ENCODE measurements at places on chromosomes 11 and 22. TPM values are rescaled to one million over a fixed set of nuclear protein-coding genes. Genes with fewer than 3 reads are reported as not detected.

Gene SLC43A1
- 6.4 TPM for total RNA-seq

Gene OR8A1
- total RNA-seq: not detected

Gene PATE2
- not detected for total RNA-seq

Gene AMOTL1
- total RNA-seq: 47.2 TPM

Gene RANGAP1
- 88.2 TPM for total RNA-seq

Gene BCO2
- total RNA-seq: 2.7 TPM

Gene MN1
- total RNA-seq: 6.9 TPM

Gene RPLP2
- 477 TPM for total RNA-seq

Gene SCGB1A1
- total RNA-seq: 6.6 TPM

Gene CABP4
- not detected for total RNA-seq

Gene ZNF215
- 2.4 TPM for total RNA-seq

Gene TRIM6
- 1.7 TPM for total RNA-seq

- no peak overlapping the region for H3K4me3 ChIP-seq
- H3K27me3 ChIP-seq: no peaks in the 10 kb centered on the region
- no peak overlapping the region for H3K27ac ChIP-seq
Measured at GRCh38 chr11:128146926-128147605, 440.3 kb downstream of the ETS1 start.

DNA sequence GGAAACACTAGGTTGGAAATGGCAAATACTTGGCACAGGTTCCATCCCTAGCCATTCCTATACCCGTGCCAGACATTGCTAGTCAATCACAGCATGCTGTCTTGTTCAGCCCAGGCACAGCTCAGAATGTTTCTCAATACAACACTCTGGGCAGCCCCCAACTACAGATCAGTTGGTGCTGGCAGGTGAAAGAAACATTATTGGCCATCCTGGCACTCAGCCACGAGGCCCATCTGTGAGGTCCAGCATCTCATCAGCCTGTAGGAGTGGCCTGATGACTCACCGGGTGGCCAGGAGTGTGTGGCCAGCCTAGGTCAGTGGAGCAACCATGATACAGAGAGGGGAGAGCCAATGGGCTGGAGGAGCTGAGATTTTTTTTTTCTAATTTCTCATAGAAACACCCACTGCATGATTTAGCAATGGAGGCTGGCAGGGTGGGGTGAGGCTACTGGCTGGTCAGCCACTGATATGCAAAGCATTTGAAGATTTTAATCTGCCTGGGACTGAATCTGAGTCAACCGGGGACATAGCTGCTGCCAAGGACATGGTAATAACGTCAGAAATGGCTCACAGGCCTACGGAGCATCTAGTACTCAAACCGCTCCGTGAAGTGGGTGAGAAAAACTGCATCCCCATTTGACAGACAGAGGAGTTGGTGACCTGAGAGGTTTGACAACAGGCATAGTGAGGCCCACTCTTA lies 5.4 kb downstream of the MYO18B start:
- no peaks in the 10 kb centered on the region for H3K4me1 ChIP-seq
- peaks cover 4% of the 10 kb centered on the region for H3K27me3 ChIP-seq
- H3K27ac ChIP-seq: peak overlapping the region; percentile 44
- no peaks in the 10 kb centered on the region for H3K36me3 ChIP-seq
- H3K4me3 ChIP-seq: no peak overlapping the region

DNA sequence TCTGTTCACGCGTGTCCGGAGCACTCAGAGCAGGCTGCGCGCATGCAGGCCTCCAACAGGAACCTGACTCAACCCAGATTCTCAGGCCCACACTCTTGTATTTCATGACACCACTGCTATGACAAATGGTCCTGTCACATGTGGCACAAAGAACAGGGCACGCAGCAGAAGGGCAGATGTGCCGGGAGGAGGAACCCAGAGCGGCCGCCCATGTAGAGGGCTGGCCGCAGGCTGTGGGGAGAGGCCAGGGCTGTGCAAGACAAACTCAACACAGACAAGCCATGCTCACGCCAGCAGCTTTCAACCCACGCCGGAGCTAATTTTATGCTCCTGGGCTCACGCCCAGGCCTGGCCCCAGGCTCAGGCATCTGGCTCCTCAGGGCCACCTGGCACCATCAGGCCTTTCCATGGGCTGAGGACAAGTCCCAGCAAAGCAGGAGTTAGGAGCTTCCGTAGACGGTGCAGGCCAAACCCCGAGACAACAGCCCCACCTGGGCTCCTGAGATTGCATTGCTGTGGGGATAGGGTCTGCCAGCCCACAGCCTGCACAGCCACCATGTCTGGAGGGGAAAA lies 40.0 kb downstream of the DUSP8 start:
- no peak for DNase-seq
- H3K27ac ChIP-seq: peak overlapping the region; percentile 82
- peaks cover 33% of the 10 kb centered on the region for H3K4me1 ChIP-seq
- H3K4me3 ChIP-seq: no peak overlapping the region
- H3K27me3 ChIP-seq: no peaks in the 10 kb centered on the region
- peaks cover 6% of the 10 kb centered on the region for H3K36me3 ChIP-seq

- H3K4me3 ChIP-seq: no peak overlapping the region
Measured at GRCh38 chr11:36427876-36428275, 82.2 kb downstream of the TRAF6 start.

DNA sequence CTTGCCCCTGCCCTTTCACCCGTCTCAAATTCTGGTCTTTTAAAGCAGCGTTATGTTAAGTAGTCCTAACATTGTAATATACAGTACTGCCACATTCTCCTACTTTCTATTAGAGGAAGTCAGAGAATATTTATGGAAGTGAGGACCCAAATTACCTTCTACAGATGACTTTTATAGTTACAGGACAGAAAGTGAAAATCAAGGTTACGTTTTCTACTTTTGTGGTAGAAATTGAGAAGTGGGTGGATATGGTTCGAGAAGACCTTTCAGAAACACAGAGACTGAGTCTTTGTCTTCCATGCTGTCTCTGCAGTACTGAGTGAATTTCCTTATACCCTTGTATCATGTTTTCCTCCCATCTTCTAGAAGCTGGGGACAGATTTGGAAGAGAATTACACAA lies 17.1 kb downstream of the SC5D start:
- H3K4me1 ChIP-seq: no peaks in the 10 kb centered on the region
- no peak for DNase-seq
- no peak overlapping the region for H3K27ac ChIP-seq
- no peak overlapping the region for H3K4me3 ChIP-seq
- H3K27me3 ChIP-seq: no peaks in the 10 kb centered on the region

DNA sequence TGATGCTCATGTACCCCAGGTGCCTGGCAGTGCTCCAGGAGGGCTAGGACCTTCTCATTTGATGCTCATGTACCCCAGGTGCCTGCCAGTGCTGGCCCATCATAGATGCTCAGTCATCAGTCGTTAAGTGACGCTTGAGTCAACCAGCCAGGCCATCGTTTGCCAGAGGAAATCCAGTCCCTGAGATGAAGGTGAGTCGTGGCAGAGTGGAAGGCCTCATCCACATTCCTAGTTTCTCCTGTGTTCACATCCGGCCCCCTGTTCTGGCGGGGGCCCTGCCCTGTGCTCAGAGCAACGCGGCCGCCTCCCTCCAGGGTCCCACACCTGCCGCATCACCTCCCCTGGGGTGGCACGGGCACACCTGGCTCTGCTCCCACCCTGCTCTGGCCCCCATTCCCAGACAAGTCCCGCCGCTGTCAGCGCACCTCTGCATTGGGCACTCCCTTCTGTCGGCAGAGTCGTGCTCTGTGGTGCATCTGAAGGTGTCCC lies 279.9 kb downstream of the BRD1 start:
- H3K4me1 ChIP-seq: no peaks in the 10 kb centered on the region
- no peak for DNase-seq
- no peak overlapping the region for H3K27ac ChIP-seq

GRCh38 chr11:8794677-8795103 lies 112.1 kb downstream of the RPL27A start:
- no peaks in the 10 kb centered on the region for H3K4me1 ChIP-seq
- peak overlapping the region; percentile 18 for H3K27ac ChIP-seq
- no peaks in the 10 kb centered on the region for H3K27me3 ChIP-seq
- no peak for DNase-seq
- H3K4me3 ChIP-seq: no peak overlapping the region

- no peaks in the 10 kb centered on the region for H3K27me3 ChIP-seq
- H3K36me3 ChIP-seq: no peaks in the 10 kb centered on the region
- no peak for DNase-seq
- no peak overlapping the region for H3K4me3 ChIP-seq
- H3K4me1 ChIP-seq: no peaks in the 10 kb centered on the region
- no peak overlapping the region for H3K27ac ChIP-seq
Measured at GRCh38 chr22:43802897-43803495, 9.1 kb downstream of the EFCAB6 start.

GRCh38 chr11:122645847-122646246 lies 9.7 kb upstream of the UBASH3B start:
- DNase-seq: no peak
- H3K36me3 ChIP-seq: no peaks in the 10 kb centered on the region
- peaks cover 5% of the 10 kb centered on the region for H3K4me1 ChIP-seq
- no peak overlapping the region for H3K27ac ChIP-seq
- no peaks in the 10 kb centered on the region for H3K27me3 ChIP-seq

GRCh38 chr22:43449205-43449830 lies 37.5 kb downstream of the MPPED1 start:
- no peak overlapping the region for H3K4me3 ChIP-seq
- no peak for DNase-seq
- H3K27me3 ChIP-seq: no peaks in the 10 kb centered on the region

GRCh38 chr22:39174498-39175352 lies 22.2 kb upstream of the CBX7 start:
- peaks cover 90% of the 10 kb centered on the region for H3K4me1 ChIP-seq
- peak overlapping the region; percentile 50 for H3K27ac ChIP-seq
- peaks cover 5% of the 10 kb centered on the region for H3K27me3 ChIP-seq
- H3K4me3 ChIP-seq: no peak overlapping the region
- no peaks in the 10 kb centered on the region for H3K36me3 ChIP-seq

- H3K27ac ChIP-seq: no peak overlapping the region
- H3K36me3 ChIP-seq: no peaks in the 10 kb centered on the region
- no peaks in the 10 kb centered on the region for H3K27me3 ChIP-seq
- H3K4me1 ChIP-seq: peaks cover 30% of the 10 kb centered on the region
- H3K4me3 ChIP-seq: no peak overlapping the region
Measured at GRCh38 chr22:45904236-45904635, 72.7 kb downstream of the WNT7B start.

- H3K36me3 ChIP-seq: no peaks in the 10 kb centered on the region
- DNase-seq: no peak
- H3K4me1 ChIP-seq: no peaks in the 10 kb centered on the region
- no peaks in the 10 kb centered on the region for H3K27me3 ChIP-seq
- H3K4me3 ChIP-seq: no peak overlapping the region
Measured at GRCh38 chr11:109644152-109644551, 222.2 kb downstream of the C11orf87 start.

- H3K27me3 ChIP-seq: no peaks in the 10 kb centered on the region
- DNase-seq: no peak
- H3K4me1 ChIP-seq: no peaks in the 10 kb centered on the region
- H3K4me3 ChIP-seq: no peak overlapping the region
Measured at GRCh38 chr11:103659206-103659618, 377.2 kb upstream of the DDI1 start.

All from esophagus squamous epithelium (tissue), 5 donors.